ENCODE measurements at places on chromosomes 12 and 14. TPM values are rescaled to one million over a fixed set of nuclear protein-coding genes. Genes with fewer than 3 reads are reported as not detected.

Gene SRRM4
- not detected for total RNA-seq

Gene CLEC12A
- not detected for total RNA-seq

Gene FBXO33
- 18.4 TPM for total RNA-seq

Gene FAM222A
- total RNA-seq = 0.30 TPM

Gene GRIP1
- total RNA-seq = 3.6 TPM

Gene C14orf132
- 16.1 TPM for total RNA-seq

Gene RNASE7
- total RNA-seq = not detected

Gene OR4Q3
- not detected for total RNA-seq

Gene KRT74
- not detected for total RNA-seq

Gene SIX6
- total RNA-seq = not detected

Gene BICDL1
- total RNA-seq = 0.46 TPM

Gene PPM1H
- 1.2 TPM for total RNA-seq

Gene KLRC4
- total RNA-seq = not detected

Gene TSPAN19
- total RNA-seq = not detected

Gene GPR132
- 0.05 TPM for total RNA-seq

Gene SLC39A5
- total RNA-seq = not detected

Gene SYCP3
- 0.32 TPM for total RNA-seq

Gene FBLN5
- 20.4 TPM for total RNA-seq

Gene RNF212B
- total RNA-seq = not detected

Gene DICER1
- total RNA-seq = 51.0 TPM

Gene C12orf54
- total RNA-seq = not detected

Gene OR6C2
- total RNA-seq = not detected

Gene RDH12
- not detected for total RNA-seq

Gene TAMALIN
- 1.5 TPM for total RNA-seq

Gene SMAGP
- total RNA-seq = 4.2 TPM

Gene DIO2
- total RNA-seq = 0.09 TPM

Gene GPR65
- under 0.01 TPM for total RNA-seq

Gene TAS2R10
- 2.4 TPM for total RNA-seq

Gene ANG
- 3.9 TPM for total RNA-seq

Gene RASSF8
- 58.8 TPM for total RNA-seq

Gene FAM181A
- not detected for total RNA-seq

Gene HOXC13
- not detected for total RNA-seq

Gene SERPINA10
- total RNA-seq = not detected

Gene TMBIM6
- 354 TPM for total RNA-seq

Gene PSMD9
- total RNA-seq = 41.6 TPM

Gene ASB2
- 4.2 TPM for total RNA-seq

Gene KCNJ8
- 1.8 TPM for total RNA-seq

Gene PMEL
- not detected for total RNA-seq

Gene CDKN3
- total RNA-seq = 4.8 TPM

Gene CCDC184
- total RNA-seq = 1.6 TPM

Gene ACACB
- 4.7 TPM for total RNA-seq

Gene KLHDC2
- total RNA-seq = 76.0 TPM

Gene STXBP6
- 5.6 TPM for total RNA-seq

Gene CARMIL3
- 0.05 TPM for total RNA-seq

Gene KRT83
- not detected for total RNA-seq

Gene PLCZ1
- total RNA-seq = not detected

Measured in smooth muscle cell of the umbilical artery (primary cell).